Bone marrow (tissue), 2 donors: ENCODE measurements at places on chromosomes 11 and 22.

GRCh38 chr11:1639666-1640065, 10.1 kb downstream of the KRTAP5-5 start:
- no peak for DNase-seq

DNA sequence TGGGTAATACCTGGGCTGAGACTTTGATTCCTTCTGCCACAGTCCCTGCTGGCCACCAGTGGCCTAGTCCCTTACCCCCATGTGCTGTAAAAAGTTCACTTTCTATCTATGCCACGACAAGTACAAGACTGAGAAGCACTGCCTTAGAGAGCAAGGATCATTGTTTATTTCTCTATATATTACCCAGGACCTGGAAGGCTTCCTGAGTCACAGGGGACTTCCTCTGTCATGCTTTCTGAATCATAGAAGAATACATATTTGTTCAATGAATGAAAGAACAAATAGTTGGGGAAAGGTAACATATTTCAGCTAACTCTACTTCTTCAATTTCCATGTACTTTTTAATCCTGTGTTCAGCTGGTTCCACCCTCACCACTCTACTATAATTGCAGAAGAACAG, 5.5 kb upstream of the SYT9 start:
- DNase-seq = no peak

- DNase-seq = no peak
These were observed 97.1 kb upstream of the CARD18 start for GRCh38 chr11:105236664-105237063.

GRCh38 chr11:22884217-22884616, 23.9 kb upstream of the CCDC179 start:
- no peak for DNase-seq

GRCh38 chr22:30202531-30203006, 44.0 kb downstream of the LIF start:
- DNase-seq = no peak

- DNase-seq = no peak
These were observed 353.7 kb downstream of the METTL15 start for GRCh38 chr11:28461846-28462245.

DNA sequence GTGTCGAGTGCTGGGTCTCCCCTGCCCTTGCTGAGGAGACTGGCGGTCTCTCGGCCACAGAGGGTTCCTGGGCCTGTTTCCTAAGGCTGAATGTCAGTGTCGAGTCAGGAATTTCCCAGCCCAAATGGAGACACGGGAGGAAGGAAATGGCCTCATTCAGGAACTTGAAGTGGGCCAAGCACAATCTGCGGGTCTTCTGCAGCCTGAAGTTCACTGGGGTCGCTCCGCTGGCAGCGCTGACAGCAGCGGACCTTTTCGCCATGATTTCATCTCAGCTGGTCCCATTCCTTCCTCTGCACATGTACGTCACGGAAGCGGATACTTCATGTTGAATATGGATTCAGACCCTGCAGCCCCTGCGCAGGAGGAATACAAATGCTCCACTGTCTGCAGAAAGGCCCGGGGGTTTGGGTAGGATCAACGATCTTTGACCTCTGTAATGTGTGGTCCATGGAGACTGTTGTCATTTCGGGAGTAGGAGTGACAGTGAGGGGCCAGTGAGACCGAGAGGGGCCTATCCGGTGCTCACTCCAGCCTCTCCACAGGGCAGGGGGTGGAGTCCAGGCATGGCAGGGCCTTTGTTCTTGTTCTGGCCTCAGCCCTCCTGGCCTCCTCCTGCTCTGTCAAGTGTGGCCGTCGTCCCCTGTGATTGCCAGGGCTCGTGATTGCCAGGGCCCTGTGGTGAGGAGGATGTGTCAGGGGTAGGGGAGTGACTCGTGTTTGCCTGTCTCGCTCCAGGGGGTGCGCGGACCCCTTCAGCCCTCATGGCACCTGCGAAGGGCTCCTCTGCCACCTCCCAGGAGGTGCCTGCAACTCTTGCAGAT, 402.3 kb downstream of the TBC1D22A start:
- no peak for DNase-seq

GRCh38 chr22:22125028-22125578, 119.5 kb upstream of the VPREB1 start:
- no peak for DNase-seq

DNA sequence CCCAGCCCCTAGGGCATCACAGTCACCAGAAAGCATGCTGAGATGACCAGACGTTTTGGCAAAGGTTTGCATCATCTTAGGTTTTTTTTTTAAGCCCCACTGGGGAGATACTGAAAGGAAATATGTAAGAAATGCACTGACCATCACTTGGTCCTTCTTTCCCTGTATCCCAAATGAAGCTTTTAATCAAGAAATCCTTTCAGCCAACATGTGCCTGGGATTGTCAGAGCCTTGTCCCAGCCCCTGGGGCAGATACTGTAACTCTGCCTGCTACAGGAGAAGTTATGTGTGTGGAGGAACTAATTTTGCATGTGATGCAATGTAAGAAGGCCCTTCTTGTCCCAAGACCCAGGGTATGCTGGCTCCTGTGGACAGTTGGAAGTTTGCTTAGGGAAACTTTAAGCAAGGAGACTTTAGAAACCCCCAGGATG, 65.6 kb downstream of the PPFIBP2 start:
- DNase-seq = no peak

GRCh38 chr11:28696591-28696990, 588.4 kb downstream of the METTL15 start:
- DNase-seq = no peak

GRCh38 chr11:45432100-45432499, 146.0 kb upstream of the SYT13 start:
- DNase-seq = no peak

GRCh38 chr11:134483857-134484256, 71.8 kb upstream of the B3GAT1 start:
- DNase-seq = no peak

DNA sequence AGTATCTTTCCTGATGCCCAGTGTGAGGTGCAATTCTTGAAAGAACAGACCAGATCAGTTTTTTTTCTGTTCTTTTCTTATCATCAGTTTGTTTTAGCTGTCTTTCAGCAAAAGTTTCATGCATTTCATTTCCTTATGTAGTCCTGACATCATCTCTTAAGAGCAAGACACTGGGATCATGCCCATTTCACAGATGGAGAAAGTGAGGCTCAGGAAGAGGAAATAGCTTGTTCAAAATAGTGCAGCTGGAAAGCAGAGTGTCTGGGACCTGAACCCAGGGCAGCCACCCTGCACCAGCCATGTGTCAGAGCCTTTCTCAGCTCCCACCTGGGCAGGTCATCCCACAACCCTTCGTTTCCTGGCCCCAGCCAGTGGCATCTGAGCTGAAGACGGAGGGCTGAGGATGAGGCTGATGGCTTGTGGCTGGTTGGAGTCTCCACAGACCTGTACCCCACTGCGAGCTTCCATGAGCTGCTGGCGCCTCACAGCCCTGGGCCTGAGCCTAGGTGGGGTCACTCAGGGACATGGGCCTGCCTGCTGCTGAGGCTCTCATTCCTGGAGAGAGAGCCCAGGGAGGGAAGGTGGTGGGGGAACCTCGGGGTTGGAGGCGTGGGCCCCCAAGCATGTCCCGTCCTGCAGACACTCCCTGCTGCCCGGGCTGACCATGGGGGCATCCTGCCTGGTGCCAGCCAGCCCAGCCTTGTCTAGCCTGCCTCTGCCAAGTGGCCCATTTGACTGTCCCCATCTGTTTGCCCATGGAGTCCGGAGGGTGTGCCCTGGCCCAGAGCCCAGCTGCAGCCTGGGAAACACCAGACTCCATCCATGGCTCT, 61.8 kb downstream of the SMIM38 start:
- DNase-seq = no peak

GRCh38 chr11:71193431-71193830, 58.9 kb downstream of the SHANK2 start:
- DNase-seq = no peak

GRCh38 chr11:77136074-77136473, 8.0 kb downstream of the MYO7A start:
- DNase-seq = no peak

GRCh38 chr11:16924826-16925560, 89.2 kb downstream of the PLEKHA7 start:
- no peak for DNase-seq

- no peak for DNase-seq
These were observed 175.0 kb downstream of the INSC start for GRCh38 chr11:15289723-15290122.

GRCh38 chr11:21908211-21908610, 284.7 kb upstream of the ANO5 start:
- no peak for DNase-seq
